Activated naive CD8-positive, alpha-beta T cell treated with anti-CD3 and anti-CD28 coated beads, Interleukin-2, amount 10 ng/mL, durations not matched to agents 7 days and 5 days (primary cell): ENCODE measurements at places on chromosomes 1 and 21.

GRCh38 chr1:70503358-70503757 lies 92.3 kb downstream of the CTH start:
- no peak for DNase-seq

GRCh38 chr1:25699500-25700143 lies 83.0 kb downstream of the MAN1C1 start:
- DNase-seq, result no peak

GRCh38 chr1:30043731-30044408 lies 679.5 kb downstream of the MATN1 start:
- no peak for DNase-seq

- DNase-seq, result no peak
Observed at GRCh38 chr1:52579415-52579814, 22.8 kb upstream of the GPX7 start.

GRCh38 chr1:26535201-26535600 lies 5.6 kb downstream of the RPS6KA1 start:
- DNase-seq, result no peak

DNA sequence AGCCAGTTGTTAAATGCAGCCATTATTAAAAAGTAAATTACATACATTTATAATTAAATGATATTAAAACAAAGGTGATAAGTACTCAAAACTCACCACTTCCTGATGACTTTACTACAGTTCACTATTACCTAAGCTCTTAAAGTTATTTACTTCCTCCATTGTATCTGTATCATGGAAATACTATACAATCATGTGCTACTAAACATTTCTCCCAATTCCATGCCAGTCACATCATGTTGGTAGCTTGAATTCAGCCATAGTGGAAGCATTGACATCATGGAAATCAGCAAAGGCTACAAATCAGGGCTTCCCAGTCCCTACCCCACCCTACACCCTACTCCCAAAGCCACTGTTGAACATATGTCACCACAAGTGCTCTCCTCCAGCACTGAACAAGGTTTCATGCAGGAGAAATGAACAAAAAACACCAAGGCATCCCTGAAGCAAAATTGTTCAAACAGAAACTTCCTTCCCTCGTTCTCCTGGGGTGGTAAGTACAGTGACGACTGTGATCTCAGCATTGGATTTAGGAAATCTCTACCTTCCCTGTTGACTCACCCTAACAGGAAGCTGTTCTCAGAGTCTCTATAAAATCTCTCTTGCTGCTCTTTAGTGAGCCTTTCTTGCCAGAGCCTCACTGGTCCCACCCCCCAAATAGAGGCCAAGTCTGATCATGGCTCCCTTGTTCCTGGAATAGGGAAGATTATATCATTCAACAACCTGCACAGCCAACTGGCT lies 12.7 kb downstream of the VSIG8 start:
- no peak for DNase-seq

DNA sequence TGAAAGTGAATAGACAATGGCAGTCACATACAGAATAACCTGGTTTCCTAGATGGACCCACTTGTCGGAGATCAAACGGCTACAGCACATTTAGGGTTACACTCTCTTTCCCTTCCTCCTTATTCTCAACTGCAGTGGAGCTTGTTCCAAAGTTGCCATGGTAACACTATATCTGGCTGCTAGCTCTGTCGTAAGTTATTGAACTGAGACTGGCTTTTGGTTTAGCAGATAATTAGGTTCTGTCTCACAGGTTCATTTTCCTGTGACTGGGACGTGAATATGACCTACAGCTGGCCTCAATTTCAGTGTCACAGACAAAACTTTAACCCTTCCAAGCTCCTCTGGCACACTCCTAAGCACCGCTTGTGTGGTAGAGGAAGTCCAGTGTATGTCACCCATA lies 875.8 kb downstream of the USP25 start:
- no peak for DNase-seq

GRCh38 chr21:15006594-15007230 lies 58.1 kb downstream of the NRIP1 start:
- no peak for DNase-seq

DNA sequence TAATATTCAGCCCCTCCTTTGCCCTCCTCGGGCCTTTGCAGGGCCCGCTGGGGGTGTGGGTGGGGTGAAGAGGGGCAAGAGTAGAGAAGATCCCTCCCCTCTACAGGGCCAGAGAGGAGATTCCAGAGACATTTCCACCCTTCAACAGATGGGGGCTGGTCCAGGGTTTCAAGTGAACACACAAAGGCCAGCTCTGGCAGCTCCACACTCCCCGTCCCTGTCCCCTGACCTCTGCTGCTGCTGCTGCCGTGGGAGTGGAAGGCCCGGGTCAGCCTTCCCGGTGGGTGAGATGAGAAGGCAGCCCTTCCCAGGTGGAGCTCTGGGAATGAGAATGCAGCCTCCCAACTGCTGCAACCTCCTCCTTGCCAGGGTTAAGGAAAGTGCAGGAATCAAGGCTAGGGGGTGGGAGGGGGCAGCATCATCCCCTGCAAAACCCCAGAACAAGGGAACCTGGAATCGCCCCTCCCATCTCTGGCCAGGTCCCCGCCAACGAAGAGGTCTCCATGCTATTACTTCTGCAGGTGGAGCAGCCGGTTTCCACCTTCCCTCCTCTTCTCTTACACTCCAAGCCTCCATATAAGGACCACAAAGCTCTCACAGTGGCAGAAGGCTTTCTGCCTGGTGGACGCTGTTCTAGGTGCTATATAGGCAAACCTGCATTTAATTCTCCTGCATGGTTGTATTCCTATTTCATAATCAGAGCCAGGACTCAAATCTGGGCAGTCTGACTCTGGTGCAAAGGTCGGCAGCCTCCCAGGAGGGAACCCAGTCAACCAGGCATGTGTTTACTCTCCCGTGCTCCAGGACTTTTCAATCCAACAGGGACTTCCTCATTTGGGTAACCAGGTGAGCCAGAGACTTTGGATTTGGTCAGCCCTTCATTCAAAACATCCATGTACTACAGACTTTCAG lies 22.9 kb upstream of the ARHGEF10L start:
- DNase-seq, result no peak

GRCh38 chr1:73144311-73144710 lies 862.0 kb upstream of the NEGR1 start:
- DNase-seq, result no peak

DNA sequence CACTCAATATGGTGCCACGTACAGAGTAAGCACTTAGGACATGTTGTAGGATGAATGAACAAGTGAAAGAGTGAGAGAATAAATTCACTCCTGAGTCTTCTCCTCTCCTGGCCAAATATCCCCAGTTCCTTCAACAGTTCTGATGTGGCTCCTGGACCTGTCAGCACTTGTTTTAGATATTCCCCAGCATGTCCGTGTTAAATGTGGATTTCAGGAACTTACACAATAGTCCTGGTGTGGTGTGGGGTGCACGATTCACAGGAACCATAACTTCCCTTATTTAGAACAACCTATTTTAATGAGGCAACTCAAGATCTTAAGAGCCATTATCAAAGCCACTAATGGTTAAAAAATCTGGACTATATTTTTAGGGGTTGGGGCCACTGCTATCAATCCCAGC lies 39.0 kb upstream of the MYSM1 start:
- DNase-seq, result no peak

- DNase-seq, result no peak
Observed at GRCh38 chr1:212667223-212668139, 32.2 kb downstream of the BATF3 start.

GRCh38 chr21:32907521-32907920 lies 118.2 kb upstream of the OLIG2 start:
- no peak for DNase-seq

- no peak for DNase-seq
Observed at GRCh38 chr1:203528976-203529835, 35.3 kb downstream of the OPTC start.

- DNase-seq, result no peak
Observed at GRCh38 chr1:111813440-111814304, 58.0 kb downstream of the DDX20 start.

- no peak for DNase-seq
Observed at GRCh38 chr1:178033019-178033418, 60.9 kb upstream of the RASAL2 start.

DNA sequence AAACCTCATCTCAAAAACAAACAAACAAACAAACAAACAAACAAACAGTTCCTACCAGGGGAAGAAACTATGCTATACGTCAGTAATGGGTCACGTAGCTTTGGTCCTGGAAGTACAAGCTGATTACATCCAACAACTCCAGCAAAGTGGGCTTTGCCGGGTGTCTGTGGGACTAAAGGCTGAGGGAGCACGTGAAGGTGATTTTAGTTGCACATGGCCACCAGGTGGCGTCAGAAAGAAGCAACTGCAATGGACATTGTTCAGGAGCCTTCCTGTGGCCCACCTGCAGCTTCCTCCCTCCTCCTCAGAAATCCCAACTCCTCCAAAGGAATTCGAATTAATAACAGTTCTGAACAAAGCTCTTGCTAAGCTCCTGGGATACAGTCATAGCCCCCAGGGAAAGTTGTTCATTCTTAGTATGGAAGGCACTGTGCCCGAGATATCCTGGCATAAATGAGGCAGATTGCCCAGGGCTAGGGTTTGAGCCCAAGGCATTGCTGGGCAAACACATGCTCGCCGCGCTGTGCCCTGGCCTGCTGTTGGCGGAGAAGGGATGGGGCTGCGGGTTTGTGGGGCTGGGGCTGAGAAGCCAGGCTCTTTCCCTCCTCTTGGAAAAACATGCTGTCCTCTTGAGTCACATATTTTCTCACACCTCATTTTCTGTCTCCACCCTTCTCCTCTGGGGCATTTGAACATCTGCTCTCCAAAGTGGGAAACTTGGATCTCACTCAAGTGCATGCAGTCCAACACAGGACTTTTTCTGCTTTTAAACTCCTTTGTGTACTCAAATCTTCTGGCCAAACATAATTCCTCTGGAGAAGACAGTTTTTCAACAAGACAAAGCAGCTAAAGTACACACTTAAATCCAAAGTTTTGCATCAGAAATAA lies 28.6 kb downstream of the AKNAD1 start:
- peak; percentile 69 for DNase-seq

DNA sequence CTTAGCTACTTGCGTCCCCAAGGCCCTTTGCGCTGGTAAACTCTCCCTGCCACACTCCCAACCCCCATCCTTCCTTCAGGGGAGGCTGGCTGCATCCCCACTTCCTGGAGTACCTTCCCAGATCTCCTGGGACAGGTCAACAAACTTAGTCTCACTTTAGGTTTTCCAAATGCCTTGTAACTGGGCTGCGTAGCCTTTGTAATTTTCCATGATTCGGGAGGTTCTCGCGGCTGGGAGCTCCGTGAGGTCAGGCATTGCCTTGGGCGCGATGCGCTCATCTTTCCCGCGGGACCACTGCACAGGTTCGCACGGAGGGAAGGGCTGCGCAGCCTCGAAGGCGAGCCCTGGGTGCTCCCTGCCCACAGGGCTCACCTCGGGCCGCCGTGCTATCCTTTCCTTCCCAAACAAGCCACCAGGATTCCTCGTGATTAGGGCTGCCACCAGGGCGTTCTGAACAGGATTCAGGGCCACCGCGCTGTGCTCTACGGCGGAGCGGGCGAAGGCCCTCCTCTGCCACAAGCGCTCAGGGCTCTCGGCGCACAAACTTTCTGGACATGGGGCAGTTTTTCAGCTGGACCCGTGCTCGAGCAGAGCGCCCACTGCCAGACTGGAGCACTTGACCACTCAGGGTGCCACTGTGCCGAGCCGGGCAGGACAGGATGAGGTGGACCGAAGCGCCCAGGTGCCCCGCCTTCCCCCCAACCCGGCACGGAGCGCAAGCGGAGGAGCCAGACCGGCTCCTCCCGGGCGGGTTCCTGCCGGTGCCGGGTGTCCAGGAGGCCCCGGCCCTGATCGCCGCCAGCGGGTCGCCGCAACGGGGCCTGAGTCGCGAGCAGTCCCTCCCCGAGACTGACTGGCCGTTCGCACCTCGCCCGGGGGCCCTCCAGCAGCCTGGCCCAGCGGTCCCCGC lies 1.1 kb downstream of the TMPRSS2 start:
- DNase-seq, result peak; percentile 35

DNA sequence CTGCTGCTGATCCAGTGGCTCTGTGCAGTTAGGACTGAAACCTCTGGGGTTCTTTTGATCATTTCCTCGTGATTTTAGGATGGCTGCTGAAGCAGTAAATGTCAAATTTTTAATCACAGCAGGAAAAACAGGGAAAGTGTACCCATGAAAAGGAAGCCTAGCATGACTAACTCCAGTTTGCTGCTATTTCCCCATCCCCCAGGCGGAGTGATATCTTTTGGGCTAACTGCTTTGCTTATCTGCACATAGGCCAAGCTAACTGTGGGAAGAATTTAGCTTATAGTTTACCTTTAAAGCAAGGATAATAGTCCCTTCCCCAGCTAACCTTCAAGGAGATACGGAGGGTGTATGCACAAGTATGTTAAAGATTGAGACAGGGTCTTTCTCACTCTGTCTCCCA lies 149.8 kb upstream of the TNR start:
- DNase-seq, result no peak

DNA sequence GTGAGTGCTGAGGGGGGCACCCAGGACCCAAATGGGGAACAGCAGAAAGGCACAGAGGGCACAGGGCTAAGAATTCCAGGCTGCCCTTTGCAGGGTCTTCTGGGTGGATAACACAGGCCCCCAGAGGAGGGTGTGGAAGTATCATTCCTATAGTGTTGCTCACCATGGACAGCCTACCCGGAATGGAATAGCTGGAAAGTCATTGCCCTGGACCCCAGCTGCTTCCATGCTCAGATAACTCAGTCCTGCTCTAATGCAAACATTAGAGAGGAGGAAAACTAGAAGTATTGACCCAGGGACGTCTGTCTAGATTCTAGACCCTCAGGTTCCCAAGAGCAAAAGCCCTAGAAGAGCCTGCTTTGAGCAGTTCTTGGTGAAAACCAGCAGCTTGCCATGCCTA lies 24.7 kb downstream of the SLC6A17 start:
- no peak for DNase-seq

- DNase-seq, result no peak
Observed at GRCh38 chr21:26781331-26781730, 63.9 kb downstream of the ADAMTS1 start.

GRCh38 chr1:181423301-181423918 lies 59.9 kb upstream of the CACNA1E start:
- peak; percentile 55 for DNase-seq

- no peak for DNase-seq
Observed at GRCh38 chr1:113552244-113552643, 161.9 kb downstream of the MAGI3 start.

DNA sequence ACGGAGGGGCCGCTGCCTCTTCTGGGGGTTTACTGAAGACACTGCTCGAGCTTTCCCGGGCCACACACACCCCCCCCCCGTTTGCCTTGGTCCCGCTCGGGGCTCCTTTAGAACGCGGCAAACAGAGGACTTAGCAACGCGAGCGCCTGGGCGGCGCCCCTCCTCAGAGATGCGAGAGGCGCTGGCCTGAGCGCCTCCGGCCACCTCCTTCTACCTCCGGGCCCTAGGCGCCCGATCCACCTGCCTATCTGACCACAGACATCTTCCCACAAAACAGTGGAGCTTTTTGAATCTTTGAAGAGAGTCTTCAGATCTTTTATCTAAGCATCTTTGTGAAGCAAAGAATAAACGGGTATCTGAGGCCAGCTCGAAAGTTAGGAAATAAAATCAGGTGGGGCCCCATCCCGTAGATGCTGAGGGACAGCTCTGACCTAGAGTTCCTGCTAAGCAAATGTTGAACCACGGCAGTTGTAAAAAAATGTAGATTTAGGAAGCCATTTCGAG lies 436 bp upstream of the TTLL7 start:
- no peak for DNase-seq

GRCh38 chr1:89901957-89902669 lies 81.3 kb downstream of the LRRC8D start:
- DNase-seq, result no peak

- DNase-seq, result no peak
Observed at GRCh38 chr1:235259133-235259778, 68.7 kb downstream of the ARID4B start.
